ENCODE measurements at places on chromosomes 11 and 22. TPM values are rescaled to one million over a fixed set of nuclear protein-coding genes. Genes with fewer than 3 reads are reported as not detected.

DGCR6 gene
- total RNA-seq, result not detected

OR51E2 gene
- 2.0 TPM for total RNA-seq

MUC5B gene
- total RNA-seq, result under 0.01 TPM

ZBTB3 gene
- total RNA-seq, result 2.9 TPM

TMPRSS4 gene
- total RNA-seq, result not detected

FAT3 gene
- total RNA-seq, result 2.8 TPM

All from ascending aorta (tissue), 2 donors.